NCI-H1417 treated with DMSO at 0.1 percent for 48 hours (cell line): ENCODE measurements at places on chromosomes 3 and 15.

GRCh38 chr15:65400760-65401610, 21.8 kb downstream of the IGDCC4 start:
- peak; percentile 19 for DNase-seq

DNA sequence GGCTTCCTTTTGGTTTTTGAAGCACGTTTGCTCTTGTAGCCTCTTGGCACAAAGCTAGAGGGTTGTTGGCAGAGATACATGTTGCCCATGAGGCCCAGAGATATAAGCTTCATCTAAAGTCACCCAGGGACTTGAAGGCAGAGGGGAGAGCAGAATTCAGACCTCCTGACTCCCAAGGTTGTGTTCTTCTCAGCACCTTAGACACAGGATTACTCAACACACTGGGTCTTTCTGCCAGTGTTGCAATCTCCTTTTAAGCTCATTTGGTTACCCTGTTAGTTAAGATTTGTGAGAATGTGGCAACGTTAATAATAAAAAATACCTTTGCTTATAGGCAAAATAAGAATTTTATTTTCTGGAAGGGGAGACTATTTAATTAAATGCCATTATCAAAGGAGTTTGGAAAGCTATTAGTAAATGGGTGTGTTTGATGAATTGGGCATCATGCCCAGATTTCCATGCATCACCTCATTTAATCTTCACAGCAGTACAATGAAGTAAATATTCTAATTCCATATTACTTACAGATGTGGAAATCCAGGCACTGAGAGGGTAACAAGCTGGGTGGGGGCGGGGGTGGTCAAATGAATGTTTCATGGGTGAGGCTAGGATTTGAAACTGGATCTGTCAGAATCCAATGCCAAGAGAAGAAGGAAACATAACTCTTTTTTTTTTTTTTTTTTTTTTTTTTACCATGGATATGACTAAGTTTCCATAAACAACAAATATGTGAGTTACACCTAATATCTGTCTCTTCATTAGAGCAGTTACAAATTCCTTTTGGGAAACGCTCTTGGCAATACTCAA, 183.3 kb downstream of the NR1D2 start:
- no peak for DNase-seq

DNA sequence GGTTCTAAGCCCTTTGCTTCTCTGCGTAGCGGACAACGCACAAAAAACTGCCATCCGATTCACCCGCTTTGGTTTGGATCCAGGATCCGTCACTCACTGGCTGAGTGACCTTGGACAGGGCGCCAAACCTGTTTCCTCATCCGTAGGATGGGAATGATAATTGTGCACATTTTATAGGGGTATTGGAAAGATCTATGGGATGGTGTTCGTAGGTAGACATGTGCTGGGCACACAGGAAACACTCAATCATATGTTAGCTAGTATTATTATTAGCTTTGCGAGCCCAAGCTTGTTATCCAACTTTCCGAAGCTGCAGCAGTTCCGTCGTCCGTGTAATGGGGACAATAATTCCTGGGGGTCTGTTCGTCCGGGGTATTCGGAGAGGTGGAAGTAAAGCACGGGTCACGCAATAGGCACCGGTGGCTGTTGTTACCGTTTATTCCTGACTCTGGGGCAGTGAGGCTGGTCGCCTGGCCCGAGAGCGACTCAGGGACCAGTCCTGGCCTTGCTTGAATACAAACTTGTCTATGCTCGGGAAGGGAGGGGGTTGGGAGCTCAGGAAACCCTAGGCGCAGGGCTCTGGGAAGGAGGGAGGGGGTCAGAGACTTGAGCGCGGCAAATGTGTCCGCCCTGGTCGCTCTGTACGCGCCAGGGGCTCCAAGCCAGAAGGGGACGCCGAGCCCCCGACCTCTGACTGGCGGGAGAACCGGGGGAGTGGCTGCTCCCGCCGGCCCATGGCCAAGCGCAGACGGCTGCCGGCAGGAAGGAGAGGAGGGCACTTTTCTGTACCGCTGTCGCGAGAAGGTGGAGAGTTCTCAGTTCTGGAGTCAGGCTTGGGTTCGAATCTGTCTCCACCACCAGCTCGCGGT, 1.3 kb downstream of the SPSB4 start:
- DNase-seq = no peak

DNA sequence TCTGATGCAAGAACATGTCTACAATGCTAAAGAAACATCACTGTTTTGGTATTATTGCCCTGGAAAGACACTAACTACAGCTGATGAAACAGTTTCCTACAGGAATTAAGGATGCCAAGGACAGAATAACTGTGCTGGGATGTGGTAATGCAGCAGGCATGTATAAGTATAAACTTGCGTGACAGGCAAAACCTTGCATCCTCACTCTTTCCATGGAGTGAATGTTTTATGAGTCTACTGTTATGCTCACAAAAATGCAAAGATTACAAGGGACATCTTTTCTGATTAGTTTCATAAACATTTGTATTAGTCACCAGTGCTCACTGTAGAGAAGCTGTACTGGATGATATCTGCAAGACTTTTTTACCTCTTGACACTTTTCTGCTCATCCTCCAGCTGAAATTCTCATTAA, 143.6 kb downstream of the NAALADL2 start:
- no peak for DNase-seq

- no peak for DNase-seq
Observed at GRCh38 chr3:46926871-46927717, 49.5 kb downstream of the CCDC12 start.

DNA sequence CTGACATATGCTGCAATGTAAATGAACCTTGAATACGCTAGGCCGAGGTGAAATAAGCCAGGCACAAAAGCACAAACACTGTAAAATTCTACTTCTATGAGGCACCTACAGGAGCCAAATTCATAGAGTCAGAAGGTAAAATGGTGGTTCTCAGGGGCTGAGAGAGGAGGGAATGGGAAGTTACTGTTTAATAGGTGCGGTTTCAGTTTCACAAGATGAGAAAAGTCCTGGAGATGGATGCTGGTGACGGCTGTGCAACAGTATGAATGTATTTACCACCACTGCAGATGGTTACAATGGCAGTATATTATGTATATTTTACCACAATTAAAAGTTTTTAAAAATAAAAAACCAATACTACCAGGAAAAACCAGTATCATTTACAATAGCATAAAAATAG, 4.0 kb downstream of the TNK2 start:
- DNase-seq = no peak
